ENCODE measurements at places on chromosomes 16 and 17.

GRCh38 chr16:84810518-84811273 is 9.1 kb upstream of the CRISPLD2 start:
- no peak for DNase-seq

GRCh38 chr17:55312852-55313251 is 48.1 kb downstream of the HLF start:
- DNase-seq: no peak

DNA sequence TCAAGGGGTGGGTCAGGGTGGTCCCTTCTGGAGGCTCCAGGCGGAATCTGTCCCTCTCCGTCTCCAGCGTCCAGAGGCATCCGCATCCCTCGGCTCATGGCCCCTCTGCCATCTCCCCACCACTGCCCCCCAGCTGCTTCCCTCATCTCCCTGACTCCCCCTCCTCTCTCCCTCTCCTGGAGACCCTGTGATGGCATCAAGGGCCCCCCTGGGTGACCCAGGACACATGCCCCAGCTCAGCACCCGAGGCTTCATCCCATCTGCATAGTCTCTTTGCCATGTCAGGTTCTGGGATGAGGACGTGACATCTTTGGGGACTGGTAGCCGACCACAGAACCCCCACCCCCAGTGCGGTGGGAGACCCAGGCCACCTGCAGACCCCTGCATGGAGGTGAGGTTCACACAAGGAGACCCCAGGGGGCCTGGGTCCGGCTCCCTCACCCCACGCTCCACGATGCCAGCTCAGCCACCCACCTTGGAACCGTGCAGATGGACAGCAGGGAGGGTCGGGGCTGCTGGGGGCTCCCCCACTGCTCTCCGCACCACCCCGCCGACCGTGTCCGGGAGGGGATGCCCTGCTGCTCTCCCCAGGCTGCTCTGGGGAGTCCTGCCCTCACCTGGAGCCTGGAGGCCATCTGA is 3.8 kb downstream of the SECTM1 start:
- DNase-seq: no peak

DNA sequence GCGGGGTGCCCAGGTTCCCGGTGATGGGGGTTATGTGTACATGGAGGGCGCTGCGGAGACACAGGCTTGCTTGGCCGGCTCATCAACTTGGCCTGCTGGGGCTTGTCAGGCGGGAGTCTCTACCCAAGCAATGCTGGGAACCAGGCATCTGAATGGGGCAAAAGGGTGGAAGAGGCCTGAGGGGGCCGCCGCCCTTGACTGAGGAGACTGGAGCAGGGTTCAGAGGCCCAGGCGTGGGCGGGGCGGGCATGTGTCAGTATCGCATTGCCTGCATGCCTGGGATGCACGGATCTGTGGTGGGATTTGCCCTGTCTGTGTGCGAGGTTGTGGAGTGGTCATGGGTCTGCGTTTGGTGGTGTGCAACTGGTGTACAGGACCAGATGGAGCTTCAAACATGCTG is 21.1 kb downstream of the ARHGAP23 start:
- DNase-seq: peak; percentile 90

DNA sequence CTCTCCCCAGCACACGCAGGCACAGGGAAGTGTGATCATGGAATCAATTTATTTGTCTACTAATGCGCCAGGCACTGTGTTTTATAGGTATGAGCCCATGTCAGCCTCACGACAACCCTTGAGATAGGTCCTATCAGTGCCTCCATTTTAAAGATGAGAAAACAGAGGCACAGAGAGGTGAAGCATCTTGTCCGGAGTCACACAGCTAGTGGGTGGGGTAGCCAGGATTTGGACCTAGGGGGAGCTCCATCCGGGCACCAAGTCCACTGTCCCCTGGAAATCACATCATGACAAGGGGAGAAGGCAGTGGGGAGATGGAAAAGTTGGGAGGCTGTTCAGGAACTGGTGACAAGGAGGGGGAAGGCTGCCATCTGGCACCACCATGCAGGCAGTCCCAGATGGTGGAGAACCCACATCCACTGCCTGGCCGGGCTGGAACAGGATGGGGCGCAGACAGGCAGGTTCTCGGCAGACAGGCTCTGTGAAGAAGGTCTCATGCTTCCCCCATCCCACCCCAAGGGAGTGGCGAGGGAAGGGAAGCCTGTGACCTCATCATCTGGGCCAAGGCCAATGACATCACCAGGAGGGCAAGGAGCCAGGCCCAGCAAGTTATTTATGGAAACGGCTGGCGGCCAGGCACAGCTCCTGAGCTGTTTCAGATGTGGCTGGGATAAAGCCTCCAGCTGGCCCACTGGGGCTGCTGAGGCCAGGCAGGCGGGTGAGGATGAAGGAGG is 126.0 kb upstream of the SDK2 start:
- peak; percentile 55 for DNase-seq

GRCh38 chr17:56038131-56038530 is 115.1 kb upstream of the ANKFN1 start:
- no peak for DNase-seq

- no peak for DNase-seq
Measured at GRCh38 chr16:53982631-53983042, 278.7 kb downstream of the FTO start.

Measured in large intestine (tissue), 12 donors.